Erythroblast (primary cell): ENCODE measurements at places on chromosomes 12 and 14.

GRCh38 chr14:104937161-104937560 lies 12.5 kb downstream of the PLD4 start:
- no peak for DNase-seq

DNA sequence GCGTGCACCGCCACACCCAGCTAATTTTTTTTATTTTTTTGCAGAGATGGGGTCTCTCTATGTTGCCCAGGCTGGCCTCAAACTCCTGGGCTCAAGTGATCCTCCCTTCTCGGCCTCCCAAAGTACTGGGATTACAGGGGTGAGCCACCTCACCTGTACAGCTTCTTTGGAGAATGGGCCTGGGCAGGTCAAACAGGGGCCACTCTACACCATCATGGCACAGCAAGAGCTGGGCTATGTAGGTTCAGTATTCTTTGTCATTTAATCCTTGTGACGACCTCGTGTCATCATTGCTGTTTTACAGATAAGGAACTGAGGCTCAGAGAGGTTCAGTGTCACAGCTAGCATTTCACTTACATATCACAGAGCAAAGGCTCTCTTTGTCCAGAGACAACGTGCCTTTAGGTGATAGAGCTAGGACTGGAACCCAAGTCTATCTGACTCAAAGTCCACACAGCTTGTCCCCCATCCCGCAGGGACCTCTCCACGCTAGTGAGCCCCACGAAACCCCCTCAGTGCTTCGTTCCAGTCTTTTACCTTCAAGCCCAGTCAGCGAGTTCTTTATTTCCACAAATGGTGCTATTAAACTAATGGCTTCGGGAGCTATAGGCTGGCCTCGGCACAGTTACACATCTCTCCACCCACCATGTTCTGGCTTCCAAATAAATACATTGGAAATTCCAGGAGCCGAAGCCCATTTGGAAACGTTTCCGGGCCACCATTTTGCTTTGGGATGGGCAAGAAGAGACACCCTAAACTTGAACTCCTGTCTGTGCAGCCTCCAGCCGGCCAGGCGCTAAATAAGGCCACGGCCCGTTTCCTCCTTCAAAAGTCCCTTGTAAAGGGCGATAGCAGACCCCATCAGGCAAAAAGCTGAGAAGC lies 660 bp upstream of the MAP1LC3B2 start:
- DNase-seq, result peak; percentile 80

DNA sequence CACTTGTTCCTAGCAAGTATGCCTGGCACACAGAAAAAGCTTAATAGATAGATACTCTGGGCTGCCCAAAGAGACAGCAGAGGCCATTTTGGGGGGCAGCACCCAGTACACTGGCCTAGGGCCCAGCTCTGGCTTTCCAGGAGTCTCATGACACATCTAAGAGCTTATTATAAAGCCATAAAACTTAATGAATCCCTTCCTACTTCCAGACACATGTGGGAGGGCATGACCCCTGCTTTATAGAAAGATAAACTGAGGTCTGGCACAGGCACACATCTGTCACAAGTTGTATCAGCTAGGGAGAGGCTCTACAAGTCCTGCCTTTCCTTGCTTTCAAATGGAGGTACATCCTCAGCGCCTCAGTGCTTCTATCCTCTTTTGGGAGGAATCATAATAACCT lies 27.1 kb downstream of the FMNL3 start:
- DNase-seq, result no peak

GRCh38 chr14:57889245-57889644 lies 23.4 kb upstream of the SLC35F4 start:
- no peak for DNase-seq

DNA sequence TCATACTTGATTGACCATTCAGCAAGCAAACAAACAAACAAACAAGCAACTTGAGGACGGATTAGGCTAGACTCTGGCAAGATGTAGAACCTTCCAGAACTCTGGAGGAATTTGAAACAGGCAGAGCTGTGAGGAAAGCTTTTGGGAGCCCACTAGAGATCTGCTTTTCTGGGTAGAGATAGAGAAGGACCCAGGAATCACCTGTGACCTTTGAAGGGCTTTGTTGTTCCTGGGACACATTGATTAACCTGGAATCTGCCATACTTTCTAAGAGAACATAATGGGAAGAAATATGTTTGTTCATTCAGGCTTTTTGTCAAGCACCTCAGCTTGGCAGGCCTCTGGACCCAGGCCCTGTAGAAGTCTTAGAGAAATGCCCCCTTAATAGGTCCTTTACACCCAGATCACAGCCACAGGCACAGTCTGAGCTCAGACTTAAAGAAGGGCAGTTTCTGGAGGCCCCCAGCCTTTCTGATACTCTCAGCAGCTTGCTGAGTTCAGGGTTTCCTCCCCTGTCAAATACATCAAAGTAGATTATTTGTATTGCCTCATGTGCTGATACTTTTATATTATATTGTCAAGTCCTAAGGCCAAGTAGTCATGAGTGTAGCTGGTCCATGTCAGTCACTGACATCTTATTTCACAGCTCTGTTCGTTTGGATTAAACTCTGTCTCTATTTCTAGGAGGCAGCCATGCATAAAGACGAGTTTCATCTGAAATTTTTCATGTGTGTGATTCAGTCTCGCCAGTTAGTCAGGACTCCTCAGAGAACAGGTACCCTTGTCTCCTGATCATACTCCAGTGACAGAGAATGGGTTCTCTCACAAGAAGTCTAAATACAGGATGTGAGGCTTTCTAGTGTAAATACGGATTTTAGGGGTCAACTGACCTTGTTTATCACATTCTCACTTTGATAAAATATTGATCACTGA lies 1.1 kb upstream of the SENP1 start:
- DNase-seq, result no peak

DNA sequence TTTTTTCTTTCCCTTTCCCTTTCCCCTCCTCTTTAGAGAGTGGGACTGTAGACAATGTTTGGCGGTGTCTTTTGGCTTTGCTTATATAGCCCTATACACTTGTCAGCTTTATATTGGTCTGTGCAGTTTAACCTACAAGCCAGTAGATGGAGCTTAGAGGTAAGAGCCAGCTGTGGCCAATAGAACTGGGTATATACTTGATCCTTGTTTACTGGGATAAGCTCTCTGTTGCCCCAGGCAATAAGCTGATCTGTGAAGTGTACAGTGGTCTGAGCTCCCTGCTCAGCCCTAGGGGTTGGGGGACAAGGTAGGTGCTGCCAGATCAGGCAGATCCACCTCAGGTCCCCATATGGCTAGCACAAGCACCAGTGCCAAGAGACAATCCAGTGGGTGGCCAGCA lies 434.1 kb downstream of the NOVA1 start:
- DNase-seq, result peak; percentile 1

DNA sequence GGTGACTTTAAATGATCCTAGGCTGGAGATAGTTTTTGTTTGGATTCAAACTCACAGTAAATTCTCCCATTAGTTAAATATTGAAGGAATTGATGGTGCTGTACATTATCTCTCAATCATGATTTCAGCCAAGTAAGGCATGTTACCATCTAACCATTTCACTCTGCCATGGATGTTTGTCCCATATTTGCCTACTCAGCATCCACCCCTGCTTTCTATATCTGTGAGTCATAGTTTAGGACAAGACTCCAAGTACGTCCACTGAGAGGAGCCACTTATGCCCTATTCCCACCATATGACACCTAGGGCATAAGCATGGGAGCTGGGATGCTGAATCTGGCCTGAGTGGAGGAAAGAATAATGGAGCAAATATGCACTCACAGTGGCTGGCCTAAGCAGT lies 155.2 kb downstream of the RPL10L start:
- DNase-seq, result no peak

DNA sequence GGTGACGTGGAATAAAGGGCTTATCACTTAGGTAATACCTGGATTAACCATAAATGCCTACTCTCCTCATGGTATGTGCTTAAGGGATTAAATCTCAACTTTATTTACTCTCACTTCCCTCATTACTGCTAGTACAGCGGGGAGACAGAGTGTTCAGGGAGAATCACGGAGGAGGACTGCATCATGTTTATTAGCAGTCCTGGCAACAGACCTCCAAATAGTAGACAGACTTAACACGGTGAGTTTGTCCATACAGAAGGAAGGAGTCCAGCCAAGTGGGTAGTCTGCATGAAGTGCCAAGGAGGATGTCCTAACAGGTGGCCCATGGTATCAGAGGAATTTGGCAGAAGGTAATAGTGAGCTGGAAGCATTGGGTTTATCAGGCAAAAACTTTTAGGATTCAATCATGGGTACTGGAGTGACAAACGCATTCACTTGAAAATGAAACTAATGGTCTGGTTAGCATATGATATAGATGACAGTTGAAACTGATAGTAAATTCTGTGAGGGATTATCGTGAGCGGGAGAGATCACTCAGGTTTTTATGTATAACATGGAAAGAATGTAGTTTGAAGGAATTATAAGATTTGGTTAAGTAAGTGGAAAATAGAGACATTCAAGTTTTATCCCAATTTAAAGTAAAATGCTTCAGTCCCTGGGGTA lies 471.8 kb downstream of the TMEM117 start:
- DNase-seq, result no peak
